Sigmoid colon (tissue), 7 donors: ENCODE measurements at places on chromosomes 4 and X. TPM values are rescaled to one million over a fixed set of nuclear protein-coding genes. Genes with fewer than 3 reads are reported as not detected.

CLCN5 gene
- 1.8 TPM for total RNA-seq

DNA sequence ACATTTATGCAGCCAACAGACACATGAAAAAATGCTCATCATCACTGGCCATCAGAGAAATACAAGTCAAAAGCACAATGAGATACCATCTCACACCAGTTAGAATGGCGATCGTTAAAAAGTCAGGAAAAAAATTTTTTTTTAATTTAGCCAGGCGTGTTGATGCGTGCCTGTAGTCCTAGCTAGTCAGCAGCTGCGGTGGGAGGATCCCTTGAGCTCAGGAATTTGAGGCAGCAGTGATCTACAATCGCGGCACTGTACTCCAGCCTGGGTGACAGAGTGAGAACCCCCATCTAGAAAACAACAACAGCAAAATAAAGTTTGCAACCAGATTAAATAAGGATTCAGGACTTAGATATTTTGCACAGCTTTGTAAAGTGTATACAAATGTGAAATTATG, 65.7 kb upstream of the ALG13 start:
- DNase-seq, result no peak
- H3K4me3 ChIP-seq, result no peak overlapping the region
- no peaks in the 10 kb centered on the region for H3K36me3 ChIP-seq
- no peak overlapping the region for H3K27ac ChIP-seq

DNA sequence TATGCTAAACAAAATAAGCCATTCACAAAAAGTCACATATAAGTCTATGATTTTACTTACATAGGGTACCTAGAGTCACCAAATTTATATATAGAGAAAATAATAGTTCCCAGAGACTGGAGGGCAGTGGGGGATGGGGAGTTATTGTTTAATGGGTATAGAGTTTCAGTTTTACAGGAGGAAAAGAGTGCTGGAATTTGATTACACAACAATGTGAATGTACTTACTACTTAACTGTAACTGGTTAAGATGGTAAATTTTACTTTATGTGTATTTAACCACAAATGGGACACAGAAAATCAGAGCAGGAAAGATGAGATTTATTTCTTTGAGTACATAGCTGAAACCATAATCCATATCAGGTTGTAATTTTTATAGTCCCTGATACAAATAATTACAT, 144.4 kb downstream of the TMA16 start:
- no peaks in the 10 kb centered on the region for H3K36me3 ChIP-seq
- H3K27me3 ChIP-seq, result no peaks in the 10 kb centered on the region
- no peak overlapping the region for H3K4me3 ChIP-seq
- H3K27ac ChIP-seq, result no peak overlapping the region
- no peak for DNase-seq

DNA sequence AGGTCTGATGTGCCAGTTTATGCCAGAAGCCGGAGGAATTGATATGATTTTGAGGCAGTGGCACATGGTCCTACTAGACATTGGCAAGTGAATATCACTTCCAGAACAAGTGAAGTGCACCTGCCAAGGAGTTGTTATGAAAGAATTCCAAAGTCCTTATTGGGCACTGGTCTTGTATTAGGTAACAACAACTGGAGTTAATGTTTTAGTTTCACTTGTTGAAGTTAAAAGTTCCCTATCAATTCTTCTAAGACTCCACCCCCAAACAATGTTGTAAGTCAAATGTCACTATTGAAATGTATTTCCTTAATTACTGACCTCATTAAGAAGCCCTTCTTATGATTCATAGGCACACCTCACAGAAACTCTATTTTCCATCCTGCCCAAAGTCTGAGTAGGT, 3.1 kb downstream of the TET2 start:
- H3K4me3 ChIP-seq, result no peak overlapping the region
- peaks cover 29% of the 10 kb centered on the region for H3K4me1 ChIP-seq
- H3K27ac ChIP-seq, result no peak overlapping the region

GRCh38 chr4:113541933-113542332, 219.6 kb downstream of the CAMK2D start:
- DNase-seq, result no peak
- H3K4me1 ChIP-seq, result peaks cover 13% of the 10 kb centered on the region
- no peak overlapping the region for H3K4me3 ChIP-seq
- no peaks in the 10 kb centered on the region for H3K27me3 ChIP-seq
- no peak overlapping the region for H3K27ac ChIP-seq

DNA sequence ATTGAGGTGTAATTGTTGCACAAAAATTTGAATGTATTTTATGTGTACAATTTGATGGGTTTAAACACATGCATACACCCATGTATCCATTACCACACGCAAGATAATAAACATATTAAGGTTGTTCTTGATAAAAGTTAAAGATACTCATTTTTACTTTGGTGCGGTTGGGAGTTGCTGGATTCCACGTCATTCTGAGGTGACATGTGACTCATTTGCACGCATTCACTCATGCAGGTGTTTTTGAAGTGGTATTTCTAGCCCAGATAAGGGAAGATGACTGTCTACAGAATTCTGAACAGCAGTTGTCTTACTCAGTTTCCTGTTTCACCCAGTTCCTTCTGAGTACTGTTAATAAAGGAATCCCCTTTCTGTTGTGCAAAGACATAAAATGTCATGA, 142.0 kb downstream of the RTL3 start:
- DNase-seq, result no peak
- H3K27ac ChIP-seq, result no peak overlapping the region
- no peaks in the 10 kb centered on the region for H3K36me3 ChIP-seq
- H3K27me3 ChIP-seq, result no peaks in the 10 kb centered on the region

DNA sequence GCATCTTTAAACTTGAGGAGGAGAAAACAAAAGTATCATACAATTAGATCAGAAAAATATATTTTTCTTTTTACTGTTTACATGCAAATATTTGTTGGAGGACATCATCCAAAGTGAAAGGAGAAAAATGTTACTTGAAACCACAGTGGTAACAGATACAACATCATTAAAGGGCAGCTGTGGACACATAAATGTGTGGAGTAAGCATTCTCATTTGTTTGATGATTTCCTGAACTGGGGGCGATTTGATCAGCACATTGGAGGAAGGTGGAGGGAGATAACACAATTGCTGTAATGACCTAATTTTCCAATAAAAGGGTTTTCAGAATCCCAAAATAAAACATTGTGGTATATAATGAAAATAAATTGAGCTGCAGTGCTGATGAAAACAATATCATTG, 314.5 kb upstream of the HS3ST1 start:
- H3K27me3 ChIP-seq, result no peaks in the 10 kb centered on the region
- H3K27ac ChIP-seq, result no peak overlapping the region
- no peak overlapping the region for H3K4me3 ChIP-seq
